ENCODE measurements at places on chromosomes 16 and 17.
A peak's percentile ranks its signal among the peaks of the same experiment; 100 is the strongest.

- no peak for DNase-seq
These were observed 2293.6 kb downstream of the TP53TG3F start for GRCh38 chr16:35752773-35753558.

- DNase-seq = no peak
These were observed 8.3 kb downstream of the GINS2 start for GRCh38 chr16:85680352-85680944.

DNA sequence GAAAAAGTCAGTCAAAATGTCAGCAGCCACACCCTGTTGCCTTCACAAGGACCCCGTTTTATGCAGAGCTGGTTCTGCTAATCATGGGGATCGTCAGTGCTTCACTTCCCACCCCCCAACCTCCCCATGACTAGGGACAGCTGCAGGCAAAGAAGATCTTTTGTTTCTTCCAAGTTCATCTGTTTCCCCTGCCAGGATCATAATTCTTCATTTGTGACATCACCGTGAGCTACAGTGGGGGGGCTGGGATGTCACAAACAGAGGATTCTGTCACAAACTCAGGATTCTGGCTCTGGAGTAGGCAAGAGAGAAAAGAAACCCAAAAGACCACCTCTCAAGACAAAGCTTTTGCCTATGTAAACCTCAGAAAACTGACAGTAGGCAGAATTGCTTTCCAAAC lies 24.7 kb downstream of the DNAJC7 start:
- DNase-seq = no peak

- DNase-seq = no peak
These were observed 82.0 kb upstream of the PLCG2 start for GRCh38 chr16:81696961-81697615.

DNA sequence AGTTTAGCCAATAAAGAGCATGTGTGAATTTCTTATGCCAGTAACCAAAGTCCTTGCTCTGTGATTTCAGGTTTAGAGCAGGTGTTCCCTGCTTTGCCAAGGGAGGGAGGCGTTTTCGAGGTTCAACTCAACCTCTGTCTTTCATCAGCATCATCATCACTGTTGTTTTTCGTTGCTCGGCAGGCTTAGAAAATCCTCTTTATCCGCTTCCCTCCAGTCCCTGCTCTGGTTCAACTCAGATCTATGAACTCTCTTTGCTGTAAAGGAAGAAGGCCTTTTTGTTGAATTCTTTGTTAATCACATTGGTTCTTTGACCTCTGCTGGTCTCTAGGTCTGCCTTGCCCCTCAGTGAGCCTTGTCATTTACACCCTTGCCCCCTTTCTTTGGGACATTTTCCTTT lies 243.9 kb upstream of the RBFOX1 start:
- no peak for DNase-seq

DNA sequence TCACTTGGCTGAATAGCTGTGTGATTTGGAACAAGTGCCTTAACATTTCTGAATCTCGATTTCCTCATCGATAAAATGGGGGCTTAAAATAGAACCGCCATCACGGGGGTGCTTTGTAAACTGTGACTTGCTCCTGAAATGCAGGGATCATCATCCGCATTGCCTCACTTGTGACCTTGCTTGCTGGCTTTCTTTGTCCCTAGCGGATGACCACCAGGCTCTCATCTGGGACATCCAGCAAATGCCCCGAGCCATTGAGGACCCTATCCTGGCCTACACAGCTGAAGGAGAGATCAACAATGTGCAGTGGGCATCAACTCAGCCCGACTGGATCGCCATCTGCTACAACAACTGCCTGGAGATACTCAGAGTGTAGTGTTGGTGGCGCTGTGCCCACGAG lies 11.9 kb upstream of the TACO1 start:
- DNase-seq = no peak

DNA sequence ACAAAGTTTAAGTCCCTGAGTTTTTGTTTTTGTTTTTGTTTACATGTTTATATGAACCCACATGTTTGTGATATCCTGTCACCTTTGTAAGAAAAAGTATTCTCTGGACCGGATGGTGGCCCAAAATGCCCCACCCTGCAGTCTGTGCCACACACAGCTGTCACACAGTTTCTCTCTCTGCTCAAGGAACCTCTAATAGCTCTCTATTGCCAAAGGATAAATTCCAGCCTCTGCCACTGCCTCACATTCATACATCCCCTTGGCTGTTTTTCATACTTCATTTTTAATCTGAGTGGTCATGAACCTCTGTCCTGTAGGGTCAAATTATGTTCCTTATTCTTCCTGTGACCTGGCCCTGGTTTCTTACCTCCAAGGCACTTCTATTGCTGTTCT lies 520.3 kb upstream of the CDH5 start:
- no peak for DNase-seq

- DNase-seq = no peak
These were observed 69.5 kb downstream of the ENGASE start for GRCh38 chr17:79144133-79144532.

DNA sequence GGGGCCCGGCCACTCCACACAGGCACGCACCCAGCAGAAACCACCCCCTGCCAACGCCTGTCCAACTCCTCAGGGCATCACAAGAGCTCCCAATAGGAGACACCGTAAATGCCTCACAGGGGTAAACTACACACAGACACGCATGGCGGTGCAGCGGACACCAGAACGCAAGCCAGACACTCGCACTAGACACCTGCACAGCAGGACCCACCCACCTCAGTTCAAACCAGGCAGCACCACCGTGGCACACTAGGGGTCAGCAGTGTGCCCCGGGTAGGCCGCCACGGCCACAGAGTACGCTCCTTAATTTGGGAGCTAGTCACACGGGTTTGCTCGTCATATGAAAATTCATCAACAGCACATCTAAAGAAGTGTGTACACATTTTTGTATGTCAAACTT lies 3.4 kb downstream of the SLC38A10 start:
- DNase-seq = peak; percentile 78

- no peak for DNase-seq
These were observed 3.2 kb upstream of the IL17C start for GRCh38 chr16:88634994-88635670.

DNA sequence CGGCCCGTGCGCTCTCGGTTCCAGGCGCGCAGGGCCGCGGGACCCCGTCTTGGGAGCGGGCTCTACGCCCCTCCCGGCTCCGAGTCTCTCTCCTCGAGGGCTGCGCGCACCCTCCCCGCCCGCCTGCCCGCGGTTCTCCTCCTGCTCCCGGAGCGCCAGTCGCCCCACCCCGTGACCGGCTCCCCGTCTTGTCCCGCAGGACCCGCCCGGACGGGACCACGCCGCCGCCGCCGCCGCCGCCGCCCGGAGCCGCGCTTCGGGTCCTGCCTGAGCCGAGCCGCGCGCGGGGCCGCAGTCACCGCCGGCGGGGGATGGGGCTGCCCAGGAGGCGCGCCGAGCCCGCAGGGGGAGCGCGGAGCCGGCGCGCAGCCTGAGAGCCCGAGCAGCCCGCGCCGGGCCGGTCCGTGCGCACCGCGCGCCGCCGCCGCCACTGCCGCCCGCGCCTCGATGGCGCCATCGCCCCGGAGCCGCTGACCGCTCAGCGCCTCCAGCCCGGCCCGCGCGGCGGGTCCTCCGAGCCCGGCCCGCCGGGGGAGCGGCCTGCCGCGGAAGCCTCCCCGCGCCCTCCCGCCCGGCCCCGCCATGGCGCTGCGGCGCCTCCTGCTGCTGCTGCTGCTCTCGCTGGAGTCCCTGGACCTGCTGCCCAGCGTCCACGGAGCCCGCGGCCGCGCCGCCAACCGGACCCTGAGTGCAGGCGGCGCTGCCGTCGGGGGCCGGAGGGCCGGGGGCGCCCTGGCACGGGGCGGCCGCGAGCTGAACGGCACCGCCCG lies at the start of gene SHISA6:
SHISA6 (plus strand) TSS at position 373 of the 770 bp plus-strand sequence.
- peak; percentile 68 for DNase-seq

- peak; percentile 62 for DNase-seq
These were observed at the start of gene RAB11FIP4 for GRCh38 chr17:31391496-31391949. TSS of gene RAB11FIP4 (plus strand) at chr17:31391675. CDS start at chr17:31391853, 178 bp downstream.

DNA sequence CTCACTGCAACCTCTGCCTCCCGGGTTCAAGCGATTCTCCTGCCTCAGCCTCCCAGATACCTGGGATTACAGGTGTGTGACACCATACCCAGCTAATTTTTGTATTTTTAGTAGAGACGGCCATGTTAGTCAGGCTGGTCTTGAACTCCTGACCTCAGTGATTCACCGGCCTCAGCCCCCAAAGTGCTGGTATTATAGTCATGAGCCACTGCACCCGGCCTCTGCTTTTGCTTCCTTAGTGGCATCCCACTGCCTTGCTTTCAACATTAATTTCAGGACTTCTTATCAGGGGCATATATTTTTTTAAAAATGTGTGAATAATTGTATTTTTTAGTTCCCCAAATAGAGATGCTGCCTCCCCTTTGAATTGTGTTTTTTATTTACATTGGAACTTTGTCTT lies 98.8 kb downstream of the SYCE1L start:
- no peak for DNase-seq

GRCh38 chr16:30621765-30622164 lies 11.6 kb upstream of the ZNF689 start:
- DNase-seq = no peak

DNA sequence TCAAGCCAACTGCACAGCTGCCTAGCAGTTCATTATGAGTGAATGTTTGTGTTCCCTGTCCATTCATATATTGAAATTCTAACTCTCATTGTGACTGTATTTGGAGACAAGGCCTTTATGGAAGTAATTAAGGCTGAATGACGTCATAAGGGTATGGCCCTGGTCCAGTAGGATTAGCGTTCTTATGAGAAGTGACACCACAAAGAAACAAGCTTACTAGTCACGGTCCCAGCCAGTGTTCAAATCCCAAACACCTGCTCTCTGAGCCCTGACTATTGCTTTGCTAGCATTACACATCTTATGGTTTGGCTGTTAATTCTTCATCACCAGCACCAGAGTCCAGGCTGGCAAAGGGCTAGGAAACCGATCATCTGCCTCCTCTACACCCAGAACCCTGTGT lies 2.2 kb downstream of the ZNF668 start:
- DNase-seq = no peak

GRCh38 chr17:16495980-16496819 lies 4.2 kb upstream of the LRRC75A start:
- no peak for DNase-seq

DNA sequence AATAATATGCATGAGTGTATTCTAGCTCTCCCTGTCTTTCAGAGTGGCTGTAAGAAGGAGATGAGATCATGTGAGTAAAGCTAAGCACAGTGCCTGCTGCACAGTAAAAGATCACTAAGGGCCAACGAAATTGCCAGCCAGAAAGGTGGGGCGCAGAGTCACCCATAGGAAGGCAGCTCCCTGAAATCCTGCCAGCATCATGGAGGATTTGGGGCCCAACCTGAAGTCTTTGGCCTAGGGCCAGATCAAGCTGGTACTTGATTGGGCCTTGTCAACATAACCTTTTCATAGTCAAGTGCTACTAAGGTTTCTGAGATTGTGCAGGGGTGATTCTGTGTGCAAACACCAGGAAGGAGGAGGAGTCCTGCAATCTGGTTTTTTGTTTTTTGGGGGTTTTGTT lies 16.5 kb downstream of the SCNN1B start:
- DNase-seq = no peak

DNA sequence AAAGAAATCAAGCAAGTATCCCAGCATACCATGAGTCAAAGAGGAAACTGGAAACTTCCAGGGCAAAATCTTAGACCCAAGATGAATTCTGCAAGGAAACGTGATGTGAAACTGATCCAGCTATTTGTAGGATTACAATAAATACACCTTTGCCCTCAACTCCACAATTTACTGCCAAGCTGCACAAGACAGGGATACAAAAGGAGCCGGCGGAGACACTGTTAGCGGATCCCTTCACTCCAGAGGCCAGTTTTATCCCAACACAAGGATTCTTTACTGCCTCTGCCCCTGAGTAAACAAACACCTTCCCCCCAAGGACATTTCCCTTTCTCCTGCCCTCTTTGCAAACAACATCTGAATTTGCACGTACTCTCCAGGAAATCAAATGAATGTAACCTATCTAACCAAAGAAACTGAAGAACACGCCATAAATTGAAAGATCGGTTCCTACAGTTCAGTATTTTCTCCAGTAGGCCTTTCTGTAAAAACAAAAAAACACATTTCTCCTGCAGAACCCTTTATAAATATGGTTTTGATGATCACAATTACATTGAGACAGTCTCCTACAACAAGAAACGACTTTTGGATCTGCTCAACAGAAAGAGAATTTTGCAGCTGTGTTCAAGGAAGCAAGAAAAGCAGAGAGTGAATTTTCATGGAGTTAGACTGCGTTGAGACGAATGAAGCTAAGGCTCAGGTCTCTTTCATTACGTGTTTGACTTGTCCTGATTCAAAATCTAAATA lies 1.4 kb upstream of the CBX2 start:
- no peak for DNase-seq

DNA sequence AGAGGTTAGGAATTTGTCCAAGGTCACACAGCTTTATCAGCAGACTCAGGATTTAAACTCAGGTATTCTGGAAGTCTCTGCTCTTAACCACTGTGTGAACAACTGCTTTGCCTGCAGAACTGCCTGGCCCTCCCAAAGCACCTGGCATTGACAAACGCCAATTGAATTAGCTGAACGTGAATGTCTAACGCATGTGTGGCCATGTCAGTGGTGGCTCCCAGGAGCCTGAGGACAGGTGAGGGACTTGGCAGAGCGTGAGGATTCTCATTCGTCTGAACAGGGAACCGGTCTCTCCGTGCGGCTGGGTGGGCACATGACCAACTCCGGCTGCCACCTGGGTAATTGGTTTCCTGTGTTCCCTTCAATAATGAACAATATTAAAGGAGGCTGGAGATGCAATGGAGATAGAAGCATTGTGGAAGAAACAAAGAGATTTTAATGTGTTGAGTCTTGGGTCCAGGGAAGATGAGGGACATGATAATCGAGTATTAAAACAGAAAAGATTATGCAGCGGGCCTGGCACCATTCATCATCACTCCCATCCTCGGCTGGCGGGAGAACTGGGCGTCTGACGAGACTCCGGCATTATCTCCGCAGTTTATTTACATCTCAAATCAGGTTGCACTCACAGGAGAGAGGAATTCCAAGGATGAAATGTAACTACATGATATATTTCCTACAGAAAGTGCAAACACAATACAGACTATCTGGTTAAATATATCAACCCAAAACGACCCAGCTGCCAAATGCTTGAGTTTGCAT lies 113.5 kb downstream of the NPIPB5 start:
- no peak for DNase-seq

- peak; percentile 22 for DNase-seq
These were observed 8.0 kb downstream of the TBC1D24 start for GRCh38 chr16:2482708-2483534.

- DNase-seq = peak; percentile 67
These were observed 16.3 kb downstream of the ANKFY1 start for GRCh38 chr17:4247361-4247970.

Measured in glutamatergic neuron (in vitro differentiated cells).